ENCODE measurements at places on chromosomes 3 and 15. TPM values are rescaled to one million over a fixed set of nuclear protein-coding genes. Genes with fewer than 3 reads are reported as not detected.

SPINK8 gene
- not detected for total RNA-seq

DNA sequence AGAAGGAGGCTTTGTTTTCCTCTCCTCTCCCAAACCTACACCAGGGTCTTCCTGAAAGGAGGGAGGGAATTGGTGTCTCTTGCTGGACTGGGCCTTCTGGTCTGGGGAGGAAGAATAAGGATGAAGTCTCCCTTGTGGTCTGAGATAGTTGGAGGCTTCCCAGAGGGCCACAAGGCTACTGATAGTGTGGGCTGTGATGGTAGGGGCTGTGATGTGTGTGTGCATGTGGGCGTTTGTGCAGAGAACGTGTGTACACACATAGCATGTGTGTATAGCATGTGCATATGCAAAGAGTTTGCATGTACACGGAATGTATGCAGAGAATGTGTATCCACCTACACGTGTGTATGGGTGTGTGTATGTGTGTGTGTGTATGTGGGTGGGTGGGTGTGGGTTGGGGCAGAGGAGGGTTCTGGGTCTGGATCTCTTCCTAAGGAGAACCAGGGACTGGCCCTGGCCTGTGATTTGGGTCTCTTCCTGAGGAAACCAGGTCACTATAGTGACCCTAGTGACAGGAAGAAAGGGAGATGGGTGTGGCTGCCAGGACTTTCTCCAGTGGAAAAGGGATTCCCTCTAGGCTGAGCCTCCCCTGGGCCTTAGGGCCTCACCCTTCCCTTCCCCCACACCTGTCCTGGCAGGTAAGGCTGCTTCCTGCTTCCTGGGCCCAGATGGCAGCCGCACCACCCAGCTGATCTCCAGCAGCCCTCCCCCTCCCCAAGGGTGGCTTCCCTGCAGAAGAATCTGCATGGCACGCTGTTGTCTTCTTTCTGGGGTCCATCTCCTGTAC is 1.7 kb downstream of the FLNB start:
- H3K36me3 ChIP-seq, result no peaks in the 10 kb centered on the region
- H3K4me1 ChIP-seq, result peaks cover 5% of the 10 kb centered on the region
- peaks cover 15% of the 10 kb centered on the region for H3K27me3 ChIP-seq
- no peak for DNase-seq
- H3K4me3 ChIP-seq, result peak overlapping the region; percentile 81

GRCh38 chr3:54138937-54139547 is 16.7 kb downstream of the CACNA2D3 start:
- no peak for DNase-seq
- no peaks in the 10 kb centered on the region for H3K36me3 ChIP-seq
- H3K27ac ChIP-seq, result no peak overlapping the region
- no peaks in the 10 kb centered on the region for H3K4me1 ChIP-seq
- H3K4me3 ChIP-seq, result no peak overlapping the region

GRCh38 chr3:168006584-168006983 is 89.1 kb downstream of the GOLIM4 start:
- no peaks in the 10 kb centered on the region for H3K36me3 ChIP-seq
- no peaks in the 10 kb centered on the region for H3K4me1 ChIP-seq
- DNase-seq, result no peak
